ENCODE measurements at places on chromosomes 3 and 15.

GRCh38 chr15:57784081-57784511 is 77.6 kb downstream of the POLR2M start:
- DNase-seq = peak; percentile 37

- DNase-seq = no peak
These were observed 111.8 kb upstream of the MBNL1 start for GRCh38 chr3:152156880-152157279.

GRCh38 chr3:107740992-107741896 is 218.5 kb downstream of the BBX start:
- DNase-seq = no peak

DNA sequence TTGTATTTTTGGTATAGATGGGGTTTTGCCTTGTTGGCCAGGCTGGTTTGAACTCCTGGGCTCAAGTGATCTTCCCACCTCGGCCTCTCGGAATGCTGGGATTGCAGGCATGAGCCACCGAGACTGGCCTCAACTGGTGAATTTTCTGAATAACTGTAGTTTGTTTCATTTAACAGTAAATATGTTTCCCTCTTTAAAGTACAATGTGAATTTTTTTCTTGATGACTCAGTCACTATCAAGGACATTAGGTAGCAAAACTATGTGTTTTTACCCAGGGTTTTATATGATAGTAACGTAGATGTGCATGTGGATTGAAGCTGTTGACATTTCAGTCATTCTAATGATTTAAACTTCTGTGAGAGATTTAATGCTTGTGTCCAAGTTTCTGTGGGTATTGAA is 40.2 kb upstream of the MAPKBP1 start:
- DNase-seq = no peak

GRCh38 chr15:68589053-68589452 is 10.3 kb downstream of the CORO2B start:
- no peak for DNase-seq

DNA sequence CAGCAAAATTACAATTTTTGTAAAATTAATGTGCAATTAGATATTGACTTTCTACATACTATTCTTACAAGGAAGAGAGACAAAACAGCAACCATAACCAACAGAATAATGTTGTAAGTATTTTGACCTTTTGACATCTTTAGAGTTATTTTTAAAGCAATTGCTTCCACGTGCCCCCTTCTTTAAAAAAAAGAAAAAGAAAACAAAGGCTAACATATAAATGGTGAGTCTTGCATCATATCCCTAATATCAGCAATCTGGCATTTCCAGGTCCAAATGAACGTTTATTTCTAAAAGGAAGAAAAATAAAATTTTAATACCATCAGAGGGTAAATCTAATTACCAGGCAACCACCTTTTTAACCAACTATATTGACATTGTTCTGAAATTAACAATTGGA is 19.3 kb upstream of the STRIT1 start:
- no peak for DNase-seq

- DNase-seq = no peak
These were observed 65.7 kb downstream of the SHQ1 start for GRCh38 chr3:72782521-72782920.

DNA sequence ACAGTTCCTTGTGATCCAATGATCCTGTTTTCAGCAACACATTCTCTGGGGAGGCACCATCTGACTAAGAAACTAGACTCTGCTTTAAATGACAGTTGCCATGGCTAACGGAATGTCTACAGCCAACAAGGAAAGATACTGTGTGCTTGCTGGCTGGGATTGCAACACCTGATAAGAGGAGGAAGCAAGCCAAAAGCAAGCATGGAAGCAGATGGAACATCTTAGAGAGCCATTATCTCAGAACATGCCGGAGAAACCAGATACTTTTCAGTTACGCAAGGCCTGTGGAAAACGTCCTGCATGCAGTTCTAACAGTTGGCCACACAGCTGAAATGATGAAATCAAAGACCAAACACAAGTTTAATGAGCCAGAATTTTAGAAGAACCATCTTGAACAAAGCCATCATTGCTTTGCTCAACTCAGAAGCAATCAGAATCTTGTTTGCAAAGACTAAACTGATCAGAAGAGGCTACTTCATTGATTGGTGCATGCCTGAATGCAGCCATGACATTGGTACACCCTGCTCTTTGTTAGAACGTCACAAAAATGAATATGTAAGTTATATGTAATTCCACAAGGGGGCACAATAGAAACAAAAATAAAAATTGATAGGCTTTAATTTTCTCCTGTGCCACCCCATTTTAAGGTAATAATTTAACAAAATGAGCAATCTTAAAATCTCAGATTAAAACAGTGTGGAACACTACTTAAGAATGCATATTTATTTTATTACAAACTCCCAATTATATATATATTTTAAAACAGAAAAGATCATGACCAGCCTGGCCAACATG is 50.8 kb downstream of the GXYLT2 start:
- peak; percentile 97 for DNase-seq

DNA sequence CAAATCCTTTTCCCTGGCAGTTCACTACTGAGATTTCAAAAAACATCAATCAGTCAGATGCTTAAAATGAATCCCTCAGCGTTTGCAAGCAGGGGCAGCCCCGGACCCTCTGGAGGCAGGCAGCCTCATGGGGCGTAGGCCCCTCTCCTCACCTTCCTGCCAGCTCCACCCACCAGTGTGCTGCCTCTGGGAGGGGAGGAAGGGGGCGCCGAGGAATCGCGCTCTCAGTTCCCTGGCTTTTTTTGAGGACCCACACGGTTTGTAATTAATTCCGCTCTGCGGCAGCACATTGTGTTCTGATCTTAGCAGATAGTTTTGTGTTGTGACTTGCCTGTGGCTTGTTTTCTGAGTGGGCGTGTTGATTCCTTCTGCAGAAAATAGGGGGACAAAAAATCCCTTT is 159.9 kb downstream of the KLF13 start:
- DNase-seq = no peak

- peak; percentile 13 for DNase-seq
These were observed 27.1 kb downstream of the IL20RB start for GRCh38 chr3:136984837-136985236.

DNA sequence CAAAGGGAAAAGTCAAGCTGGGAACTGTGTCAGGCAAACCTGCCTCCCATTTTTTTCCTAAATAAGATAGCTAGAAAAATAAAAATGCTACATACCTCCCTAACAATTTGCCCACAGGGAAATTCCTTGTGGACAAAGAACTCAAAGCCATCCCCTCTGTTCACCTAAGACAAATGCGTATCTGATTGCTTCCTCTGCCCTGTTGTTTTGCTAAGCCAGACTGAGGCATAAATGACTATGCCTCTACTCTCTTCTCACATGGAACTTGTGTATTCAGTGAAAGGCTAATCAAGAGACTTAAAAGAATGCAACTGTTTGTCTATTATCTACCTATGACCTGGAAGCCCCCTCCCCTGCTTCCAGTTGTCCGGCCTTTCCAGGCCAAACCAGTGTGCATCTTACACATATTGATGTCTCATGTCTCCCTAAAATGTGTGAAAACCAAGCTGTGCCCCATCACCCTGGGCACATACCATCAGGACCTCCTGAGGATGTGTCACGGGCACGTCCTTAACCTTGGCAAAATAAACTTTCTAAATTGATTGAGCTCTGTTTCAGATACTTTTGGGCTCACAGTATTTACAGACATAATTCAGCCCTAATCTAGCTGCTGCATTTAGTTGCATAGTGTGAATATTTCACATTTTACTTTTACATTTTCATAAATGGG is 15.8 kb downstream of the CHD2 start:
- DNase-seq = no peak

GRCh38 chr3:8128686-8129085 is 372.9 kb upstream of the LMCD1 start:
- DNase-seq = no peak

GRCh38 chr15:64354688-64355344 is 1.2 kb downstream of the CSNK1G1 start:
- DNase-seq = no peak

DNA sequence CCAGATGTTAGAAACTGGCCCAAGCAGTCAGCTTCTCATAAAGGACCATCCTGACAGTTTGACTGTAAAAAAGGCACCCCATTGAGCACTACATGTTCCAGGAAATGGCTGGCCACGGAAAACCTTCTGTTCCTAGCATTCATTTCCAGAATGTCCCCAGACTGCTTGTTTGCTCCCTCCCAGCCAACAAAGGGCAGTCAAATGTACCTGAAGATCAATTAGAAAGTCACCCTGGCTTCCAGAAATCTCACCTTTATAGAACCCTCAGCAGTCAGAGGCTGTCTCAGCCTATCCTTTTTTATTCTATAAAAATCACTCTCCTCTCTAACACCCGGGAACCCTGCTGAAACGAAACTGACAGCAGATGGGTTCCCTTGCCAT is 784 bp upstream of the SAMMSON start:
- no peak for DNase-seq

- DNase-seq = no peak
These were observed 90.6 kb upstream of the TLE3 start for GRCh38 chr15:70188286-70188685.

DNA sequence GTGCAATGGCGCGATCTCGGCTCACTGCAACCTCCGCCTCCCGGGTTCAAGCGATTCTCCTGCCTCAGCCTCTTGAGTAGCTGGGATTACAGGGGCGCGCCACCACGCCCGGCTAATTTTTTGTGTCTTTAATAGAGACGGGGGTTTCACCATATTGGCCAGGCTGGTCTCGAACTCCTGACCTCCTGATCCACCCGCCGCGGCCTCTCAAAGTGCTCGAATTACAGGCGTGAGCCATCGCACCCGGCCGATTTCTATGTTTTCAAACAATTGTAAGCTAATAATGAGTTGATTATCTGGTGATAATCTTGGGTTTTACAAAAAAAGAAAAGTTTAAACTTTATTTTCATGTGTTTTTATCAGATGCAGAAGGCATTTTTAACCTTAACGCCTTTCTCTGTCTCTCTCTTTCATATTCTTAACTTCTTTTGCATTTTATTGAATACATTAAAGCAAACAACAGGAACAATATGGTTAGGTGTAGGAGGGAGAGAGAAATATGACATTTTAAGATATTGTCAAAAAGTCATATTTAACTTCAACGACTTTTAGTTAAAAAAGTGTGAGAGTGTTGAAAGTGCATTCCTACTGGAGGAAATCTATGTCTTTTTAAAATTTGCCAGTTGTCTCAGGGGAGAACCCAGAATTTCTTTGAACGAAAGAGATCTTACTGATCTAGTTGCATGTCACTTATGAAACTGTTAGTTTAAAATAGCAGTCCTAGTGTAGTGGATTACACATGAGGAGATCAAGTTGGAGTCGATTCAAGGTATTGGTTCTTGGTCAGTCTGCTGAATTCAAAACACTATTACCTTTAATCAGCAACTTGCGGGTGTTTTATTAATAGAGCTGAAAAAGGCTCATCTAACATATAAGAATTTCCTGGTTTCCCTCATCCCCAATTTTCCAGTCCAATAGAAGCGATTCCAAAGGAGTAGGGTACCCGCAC is 3.4 kb upstream of the MEIS2 start:
- DNase-seq = no peak

- DNase-seq = no peak
These were observed 563.5 kb upstream of the TBL1XR1 start for GRCh38 chr3:177760803-177761202.

GRCh38 chr3:19574268-19574667 is 359.7 kb downstream of the EFHB start:
- no peak for DNase-seq

DNA sequence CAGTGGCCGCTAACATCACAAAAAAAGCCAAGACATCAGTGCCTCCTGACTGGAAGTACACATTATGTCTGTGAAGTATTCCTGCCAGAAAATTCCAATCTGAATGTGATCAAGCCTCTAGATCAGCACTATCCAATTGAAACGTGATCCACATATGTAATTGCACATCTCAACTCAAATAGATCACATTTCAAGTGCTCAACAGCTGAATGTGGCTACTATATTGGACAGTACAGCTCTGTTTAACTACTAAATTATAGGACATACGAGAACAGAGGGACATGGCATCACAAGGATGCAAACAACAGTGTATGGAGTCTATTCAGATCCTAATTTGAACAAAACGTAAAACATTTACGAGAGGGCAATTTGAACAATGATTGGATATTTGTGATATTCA is 542 bp upstream of the UBAP1L start:
- DNase-seq = no peak

DNA sequence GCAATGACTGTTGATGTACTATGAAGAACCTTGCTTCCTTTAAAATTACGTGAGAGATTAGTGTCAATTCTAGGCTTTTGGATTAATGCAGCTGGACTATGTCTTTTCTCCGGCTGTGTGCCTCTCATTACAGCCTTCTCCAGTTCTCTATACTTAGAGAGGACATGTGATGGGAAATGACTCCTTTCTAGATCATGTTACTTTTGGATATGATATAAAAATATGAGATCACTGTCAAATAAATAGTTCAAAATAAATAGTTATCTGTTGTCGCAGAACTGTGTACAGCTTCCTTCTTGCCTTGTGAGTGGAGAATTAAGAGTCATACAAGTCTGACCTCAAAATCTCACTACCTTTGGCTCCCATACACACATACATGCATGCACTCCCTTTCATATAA is 592.4 kb downstream of the DIPK2A start:
- no peak for DNase-seq

- peak; percentile 99 for DNase-seq
These were observed at the start of gene TFG for GRCh38 chr3:100708989-100709841. Gene TFG, plus strand, starts transcription at chr3:100709494. Its CDS starts 4,192 bp downstream, at chr3:100713686.

DNA sequence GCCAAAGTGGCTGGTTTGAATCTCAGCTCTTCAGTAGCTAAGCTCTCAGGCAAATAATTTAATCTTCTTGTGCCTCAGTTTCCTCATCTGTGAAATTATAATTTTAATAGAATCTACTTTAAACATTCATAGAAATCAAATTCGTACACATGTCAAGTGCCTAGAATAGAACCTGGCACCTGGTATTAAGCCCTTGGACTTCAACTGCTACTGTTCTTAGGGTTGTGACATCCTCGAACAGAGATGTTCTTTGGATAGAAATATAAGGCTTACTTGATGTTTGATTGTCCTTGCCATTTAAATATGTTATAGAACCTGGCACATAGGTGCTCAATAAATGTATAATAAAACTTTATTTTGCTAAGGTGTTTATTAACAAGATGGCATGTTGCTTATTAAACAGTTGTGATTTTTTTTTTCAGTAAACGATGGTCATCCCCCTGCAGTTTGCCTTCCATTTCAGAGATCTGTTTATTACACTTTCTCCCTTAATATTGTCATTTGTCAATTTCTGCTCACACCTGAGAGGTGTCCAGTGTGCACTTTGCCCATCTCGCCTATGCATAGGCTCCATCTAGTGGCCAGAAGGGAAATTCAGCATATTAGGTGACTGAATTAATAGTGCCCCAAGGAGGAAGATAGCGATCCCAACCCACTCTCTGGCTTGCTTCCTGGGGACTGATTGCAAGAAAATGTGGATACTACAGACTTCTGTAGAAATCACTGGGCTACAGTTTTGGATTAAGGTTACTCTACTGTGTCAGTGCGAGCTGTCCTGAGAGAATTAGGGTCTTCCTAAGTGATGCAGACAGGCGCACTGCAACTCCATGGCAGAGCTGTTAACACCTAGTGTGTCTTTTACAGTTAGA is 10.7 kb downstream of the IGF1R start:
- no peak for DNase-seq

GRCh38 chr3:42189736-42190135 is 76.2 kb downstream of the CCK start:
- no peak for DNase-seq

- DNase-seq = no peak
These were observed 5.9 kb downstream of the EIF2AK4 start for GRCh38 chr15:39939487-39940452.
